ENCODE measurements at places on chromosomes 11 and 22. TPM values are rescaled to one million over a fixed set of nuclear protein-coding genes. Genes with fewer than 3 reads are reported as not detected.

The OAF gene
- 1.9 TPM for total RNA-seq

The MRPL21 gene
- total RNA-seq, result 26.9 TPM

The CCDC157 gene
- total RNA-seq, result 9.4 TPM

The RAB38 gene
- 0.63 TPM for total RNA-seq

The NOX4 gene
- total RNA-seq, result 9.4 TPM

The FHIP1B gene
- total RNA-seq, result 35.7 TPM
